ENCODE measurements at places on chromosomes 6 and 20.

GRCh38 chr6:122454673-122455072 lies 16.9 kb downstream of the SERINC1 start:
- DNase-seq = no peak

DNA sequence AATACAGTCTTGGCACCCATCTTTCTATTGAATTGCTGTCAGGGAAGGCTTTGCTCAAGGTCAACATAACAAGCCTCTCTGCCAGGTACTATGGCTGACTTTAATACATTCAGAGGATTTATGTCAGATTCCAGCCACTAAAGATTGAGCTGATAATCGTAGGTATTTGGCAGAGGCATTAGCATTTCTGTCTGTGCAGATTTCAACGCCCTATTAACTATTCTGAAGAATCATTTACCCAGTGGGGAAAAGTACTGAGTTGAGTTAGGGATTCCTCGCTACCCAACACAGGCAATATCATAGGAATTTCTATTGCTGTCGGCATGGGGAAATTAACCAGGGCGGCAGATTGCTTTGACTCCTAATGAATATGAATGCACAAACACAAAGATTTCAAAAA lies 233.7 kb upstream of the SPTLC3 start:
- no peak for DNase-seq

DNA sequence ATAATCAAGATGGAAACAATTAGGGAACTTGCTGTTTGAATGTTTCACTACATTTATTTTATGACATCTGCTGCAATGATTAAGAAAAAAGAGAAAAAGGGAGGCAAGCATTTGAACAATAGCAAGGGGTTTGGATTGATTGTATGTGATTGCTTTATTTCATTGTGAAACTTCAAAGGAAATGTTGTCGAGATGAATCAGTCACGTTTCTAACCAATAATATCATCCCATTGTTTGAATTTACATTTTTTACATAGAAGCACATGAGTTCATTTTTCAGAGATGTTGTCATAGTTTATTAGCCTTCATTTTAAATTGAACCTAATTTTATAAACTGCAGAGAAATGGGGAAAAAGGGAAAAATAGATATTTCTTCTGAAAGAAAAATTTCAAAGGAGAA lies 572.0 kb downstream of the KIF16B start:
- DNase-seq = no peak

GRCh38 chr6:89682991-89683390 lies 44.4 kb upstream of the LYRM2 start:
- no peak for DNase-seq

DNA sequence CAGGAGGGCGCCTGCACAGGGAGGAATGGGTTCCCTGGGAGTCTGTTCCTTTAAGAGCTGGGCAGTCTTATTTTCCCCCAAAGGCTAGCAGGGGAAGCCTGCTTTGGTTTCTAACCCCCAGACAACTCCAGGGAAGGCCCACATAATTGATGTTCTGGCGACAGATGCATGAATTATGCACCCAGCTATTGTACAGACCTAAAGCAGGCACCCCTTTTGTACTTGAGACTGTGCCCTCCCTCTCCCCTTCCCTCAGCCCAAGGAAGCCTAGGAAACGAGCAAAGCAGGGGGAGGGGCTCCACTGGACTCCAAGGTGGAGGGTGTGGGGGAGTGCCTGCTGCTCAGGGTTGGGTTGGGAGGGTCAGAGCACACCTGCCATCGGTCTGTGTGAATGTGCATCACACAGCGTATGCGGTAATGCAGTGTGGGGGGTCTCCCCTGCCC lies 102.1 kb downstream of the KCNB1 start:
- DNase-seq = no peak

DNA sequence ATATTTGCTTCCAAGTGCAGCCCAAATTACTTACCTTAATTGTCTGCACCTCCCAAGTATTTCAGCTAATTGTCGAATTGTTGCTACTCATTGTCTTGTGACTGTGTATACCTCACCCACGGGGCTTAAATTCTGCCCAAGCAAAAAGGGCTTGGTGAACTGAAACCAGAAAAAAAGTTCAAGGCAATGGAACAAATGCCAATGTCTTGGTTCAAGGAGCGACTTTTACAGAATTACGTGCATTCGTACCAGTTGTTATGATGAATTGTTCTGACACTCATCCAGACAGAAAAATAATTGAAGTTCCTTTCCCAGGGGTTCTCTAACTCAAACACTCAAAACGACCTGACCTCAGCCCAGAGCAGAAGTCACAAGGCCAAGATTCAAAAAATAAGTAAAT lies 13.9 kb upstream of the PXDC1 start:
- DNase-seq = no peak

DNA sequence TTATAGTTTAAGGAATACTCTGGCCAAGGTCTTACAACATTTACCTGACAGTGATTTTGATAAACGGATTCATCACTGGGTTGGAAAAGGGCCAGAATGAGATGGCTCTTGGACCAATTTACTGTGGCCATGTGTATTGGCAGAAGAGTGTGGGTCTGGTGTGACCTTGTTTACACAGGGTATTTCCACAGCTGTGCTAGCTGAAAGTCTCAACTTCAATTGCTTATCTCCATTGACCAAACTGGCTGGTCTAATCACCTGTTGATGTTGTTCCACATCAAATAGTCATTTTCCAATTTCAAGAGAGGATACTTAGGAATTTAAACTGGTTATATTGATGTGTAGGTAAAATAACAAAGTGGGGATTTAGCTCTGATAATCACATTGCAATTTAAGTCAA lies 501.6 kb upstream of the MAP3K7 start:
- no peak for DNase-seq

GRCh38 chr20:51888291-51888690 lies 86.0 kb upstream of the SALL4 start:
- no peak for DNase-seq

- DNase-seq = no peak
These were observed 1368.4 kb downstream of the GRIK2 start for GRCh38 chr6:102761872-102762271.

- DNase-seq = no peak
These were observed 648 bp upstream of the RBBP8NL start for GRCh38 chr20:62428002-62428372.

- no peak for DNase-seq
These were observed 8.3 kb upstream of the TIAM2 start for GRCh38 chr6:154986787-154987235.

DNA sequence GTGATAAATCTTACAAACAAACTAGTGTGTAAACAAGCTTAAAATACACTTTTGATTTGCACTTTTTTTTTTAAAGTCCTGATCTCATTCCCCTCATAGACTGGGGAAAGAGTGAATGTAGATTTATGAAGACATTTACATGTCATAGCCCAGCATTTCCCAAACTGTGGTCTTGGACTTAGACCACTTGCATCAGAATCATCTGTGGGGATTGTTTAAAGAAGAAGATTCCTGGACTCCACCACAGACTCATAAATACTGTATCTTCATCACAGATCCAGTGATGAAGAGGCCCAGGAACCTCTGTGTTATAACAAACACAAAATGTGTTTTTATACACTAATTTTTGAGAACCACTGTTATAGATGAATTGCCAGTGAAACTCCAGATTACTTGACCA lies 99.5 kb downstream of the KCNQ5 start:
- no peak for DNase-seq

- DNase-seq = no peak
These were observed 31.2 kb downstream of the TNFRSF21 start for GRCh38 chr6:47278545-47278944.

GRCh38 chr6:113560908-113561307 lies 296.2 kb upstream of the MARCKS start:
- no peak for DNase-seq

GRCh38 chr6:134373282-134373922 lies 55.5 kb upstream of the SGK1 start:
- DNase-seq = no peak

DNA sequence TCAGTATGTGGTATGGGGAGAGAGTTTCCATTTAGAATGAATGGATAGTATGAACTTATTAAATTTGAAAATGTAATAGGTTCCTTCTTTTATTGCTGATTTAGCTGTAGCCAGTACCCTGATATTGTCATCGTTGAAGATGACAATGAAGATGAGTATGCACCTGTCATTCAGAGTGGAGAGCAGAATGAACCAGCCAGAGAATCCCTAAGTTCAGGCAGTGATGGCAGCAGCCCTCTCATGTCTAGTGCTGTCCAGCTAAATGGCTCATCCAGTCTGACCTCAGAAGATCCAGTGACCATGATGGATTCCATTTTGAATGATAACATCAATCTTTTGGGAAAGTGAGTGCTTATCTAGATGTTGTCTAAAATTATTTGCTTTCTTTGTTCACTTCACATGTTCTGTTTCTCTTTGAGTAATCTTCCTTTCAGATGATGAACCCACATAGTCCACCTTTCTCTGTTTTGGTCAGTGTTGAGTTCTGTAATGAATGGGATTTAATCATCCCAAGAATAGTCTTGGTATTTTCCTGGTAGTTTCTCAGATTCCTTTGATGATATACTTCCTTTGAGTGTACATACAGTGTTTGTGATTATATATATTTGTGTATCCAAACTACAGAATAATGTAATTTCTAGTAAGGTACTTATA lies 23.3 kb downstream of the HSF2 start:
- no peak for DNase-seq

DNA sequence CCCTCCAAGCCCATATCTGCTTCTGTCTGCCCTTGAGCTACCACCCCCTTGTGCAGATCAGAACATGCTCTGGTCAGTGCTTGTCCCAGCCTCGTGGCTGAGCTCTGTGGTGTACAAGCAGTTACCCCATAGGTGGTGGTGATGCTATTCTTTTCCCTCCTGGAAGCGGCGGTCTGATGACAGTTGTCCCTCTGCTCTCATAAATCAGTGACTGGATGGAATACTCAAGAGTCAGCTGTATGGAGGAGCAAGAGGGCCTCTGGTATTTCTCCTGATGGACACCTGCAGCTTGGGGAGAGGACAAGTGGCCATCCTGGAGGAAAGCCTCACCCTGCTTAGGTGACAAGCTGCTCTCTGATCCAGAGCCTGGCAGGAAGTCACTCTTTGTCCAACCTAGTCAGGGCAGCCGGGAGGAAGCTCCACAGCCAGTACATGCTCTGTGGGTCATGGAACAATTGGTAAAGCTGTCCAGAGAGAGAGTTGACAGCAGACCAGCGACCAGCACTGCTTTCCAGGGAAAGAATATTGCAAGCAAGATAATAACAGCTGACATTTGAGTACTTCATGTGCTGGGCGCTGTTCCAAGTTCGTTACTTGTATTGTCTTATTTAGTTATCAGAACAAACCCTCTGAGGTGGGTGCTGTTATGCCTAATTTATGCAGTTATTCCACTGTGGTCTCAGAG lies 47.1 kb downstream of the SCAND1 start:
- no peak for DNase-seq

DNA sequence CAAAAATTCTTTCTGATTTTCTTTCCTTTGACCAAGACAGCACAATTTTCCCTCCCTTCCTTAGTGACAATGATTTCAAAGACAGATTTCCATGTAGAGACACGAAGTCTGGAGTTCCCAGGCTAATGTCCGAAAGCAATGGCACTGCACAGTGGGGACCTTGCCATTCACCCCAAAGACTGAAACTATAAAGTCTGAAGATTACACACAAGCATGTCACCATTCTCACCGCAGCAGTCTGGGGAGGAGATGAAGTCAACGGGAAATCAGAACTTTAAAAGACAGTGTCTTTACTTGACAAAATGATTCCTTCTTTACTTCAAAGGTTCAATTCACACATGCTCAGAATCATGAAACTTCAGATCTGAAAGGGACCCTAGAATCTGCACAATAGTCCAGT lies 8.3 kb downstream of the B4GALT5 start:
- no peak for DNase-seq

DNA sequence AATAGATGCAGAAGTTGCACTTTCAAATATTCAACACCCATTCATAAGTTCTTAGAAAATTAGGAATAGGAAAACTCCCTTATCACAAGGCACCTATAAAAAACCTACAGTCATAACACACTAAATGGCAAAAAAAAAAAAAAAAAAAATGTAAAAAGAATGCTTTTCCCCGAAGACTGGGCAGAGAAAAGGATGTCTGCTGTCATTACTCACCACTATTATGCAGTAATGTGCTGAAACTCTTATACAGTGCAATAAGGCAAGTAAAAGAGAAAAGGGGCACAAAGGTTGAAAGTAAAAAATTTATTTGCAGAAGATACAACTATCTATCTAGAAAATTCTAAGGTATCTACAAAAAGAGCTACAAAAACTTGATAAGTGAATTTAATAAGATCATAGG lies 607.8 kb upstream of the ARID1B start:
- no peak for DNase-seq

- no peak for DNase-seq
These were observed 362.6 kb downstream of the QKI start for GRCh38 chr6:163776906-163777686.

- no peak for DNase-seq
These were observed 151.1 kb downstream of the TMEM242 start for GRCh38 chr6:157172231-157172701.

- no peak for DNase-seq
These were observed 16.9 kb downstream of the USP49 start for GRCh38 chr6:41878246-41878645.

DNA sequence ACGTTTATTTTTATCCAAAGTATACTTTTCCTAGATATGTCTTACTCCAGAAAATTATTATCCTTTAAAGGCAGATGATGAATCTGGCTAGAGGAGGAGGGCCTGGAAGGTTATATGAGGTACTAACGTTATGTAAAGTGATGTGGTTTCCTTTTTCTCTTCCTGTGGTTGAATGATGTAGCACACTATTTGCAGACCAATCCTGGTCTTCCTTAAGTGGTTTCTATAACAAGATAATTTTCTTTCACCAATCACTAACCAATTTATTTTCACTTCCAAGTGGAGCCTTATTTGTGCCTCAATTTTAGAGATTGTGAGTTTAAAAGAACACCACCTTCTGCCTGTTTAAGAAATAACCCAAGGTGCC lies 154.6 kb upstream of the SOX4 start:
- no peak for DNase-seq
